ENCODE measurements at places on chromosomes 7 and 10. TPM values are rescaled to one million over a fixed set of nuclear protein-coding genes. Genes with fewer than 3 reads are reported as not detected.

BTBD16 gene
- total RNA-seq, result not detected

MKI67 gene
- total RNA-seq, result 1.7 TPM

ACTR3C gene
- total RNA-seq, result 2.0 TPM

POLL gene
- total RNA-seq, result 9.8 TPM

VPS37D gene
- total RNA-seq, result 7.5 TPM

SPDYE2B gene
- total RNA-seq, result not detected

NEURL1 gene
- 0.17 TPM for total RNA-seq

DLG5 gene
- total RNA-seq, result 33.9 TPM

FXYD4 gene
- not detected for total RNA-seq

ADGRA1 gene
- not detected for total RNA-seq

C7orf25 gene
- 6.6 TPM for total RNA-seq

CTAGE15 gene
- total RNA-seq, result 0.09 TPM

SPDYE9 gene
- not detected for total RNA-seq

CHN2 gene
- 0.09 TPM for total RNA-seq

FKBP6 gene
- total RNA-seq, result not detected

SEMA3C gene
- 126 TPM for total RNA-seq

RELN gene
- total RNA-seq, result 0.63 TPM

EPDR1 gene
- 6.0 TPM for total RNA-seq

NPTX2 gene
- total RNA-seq, result under 0.01 TPM

All from bronchial smooth muscle cell (primary cell).